Activated T-helper 1 cell treated with anti-CD3 and anti-CD28 coated beads, Interleukin-12 subunit alpha, Interleukin-12 subunit beta, Interleukin-2, Interleukin-4 antibody, amounts not matched to agents 30 ng/mL and 10 ng/mL and 1 ng/mL, durations not matched to agents 14 hours and 24 hours and 36 hours (primary cell): ENCODE measurements at places on chromosomes 16 and 17. TPM values are rescaled to one million over a fixed set of nuclear protein-coding genes. Genes with fewer than 3 reads are reported as not detected.

DNA sequence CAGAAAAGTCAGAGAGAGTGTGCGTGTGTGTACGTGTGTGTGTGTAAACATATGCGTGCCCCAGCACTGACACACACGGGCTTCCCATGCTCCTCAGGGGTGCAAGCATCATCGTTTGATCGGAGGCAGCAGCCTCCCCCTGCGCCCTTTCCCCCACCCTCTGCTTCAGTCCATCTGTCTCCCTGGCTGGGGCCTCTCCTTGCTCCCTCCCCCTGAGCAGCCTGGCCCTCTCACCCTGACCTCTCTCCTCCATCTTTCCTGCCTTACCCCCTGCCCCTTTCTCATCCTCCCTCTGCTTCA is 4.4 kb downstream of the STX1B start:
- no peak overlapping the region for H3K4me3 ChIP-seq
- H3K36me3 ChIP-seq, result no peaks in the 10 kb centered on the region
- no peak overlapping the region for H3K27ac ChIP-seq
- DNase-seq, result no peak
- H3K4me1 ChIP-seq, result peaks cover 5% of the 10 kb centered on the region

DNA sequence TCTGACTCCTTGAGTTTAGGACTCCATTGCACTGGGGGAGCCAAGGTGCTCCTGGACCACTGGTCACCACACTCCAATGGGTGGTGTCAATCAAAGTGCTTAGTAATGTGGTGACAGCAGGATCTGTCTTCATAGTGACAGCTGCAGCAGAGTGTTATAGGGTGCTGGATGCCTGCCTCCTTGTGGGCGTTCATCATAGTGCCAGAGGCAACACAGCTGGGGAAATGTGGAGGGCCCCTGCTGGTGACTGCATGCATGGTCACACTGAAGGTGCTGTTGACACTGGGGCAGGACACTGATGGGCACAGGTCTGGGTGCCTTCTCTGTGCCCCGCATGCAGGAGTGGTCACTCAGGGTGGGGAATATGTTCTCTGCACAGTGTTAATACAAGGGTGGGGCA is 177.5 kb upstream of the CDH8 start:
- no peaks in the 10 kb centered on the region for H3K36me3 ChIP-seq
- H3K27me3 ChIP-seq, result no peaks in the 10 kb centered on the region
- no peak for DNase-seq
- no peak overlapping the region for H3K27ac ChIP-seq
- H3K4me3 ChIP-seq, result no peak overlapping the region
- no peaks in the 10 kb centered on the region for H3K4me1 ChIP-seq

- H3K27ac ChIP-seq, result peak overlapping the region; percentile 6
- DNase-seq, result no peak
- H3K36me3 ChIP-seq, result peaks cover 40% of the 10 kb centered on the region
- H3K27me3 ChIP-seq, result peaks cover 10% of the 10 kb centered on the region
These were observed 16.1 kb downstream of the CCR7 start for GRCh38 chr17:40548982-40549685.

DNA sequence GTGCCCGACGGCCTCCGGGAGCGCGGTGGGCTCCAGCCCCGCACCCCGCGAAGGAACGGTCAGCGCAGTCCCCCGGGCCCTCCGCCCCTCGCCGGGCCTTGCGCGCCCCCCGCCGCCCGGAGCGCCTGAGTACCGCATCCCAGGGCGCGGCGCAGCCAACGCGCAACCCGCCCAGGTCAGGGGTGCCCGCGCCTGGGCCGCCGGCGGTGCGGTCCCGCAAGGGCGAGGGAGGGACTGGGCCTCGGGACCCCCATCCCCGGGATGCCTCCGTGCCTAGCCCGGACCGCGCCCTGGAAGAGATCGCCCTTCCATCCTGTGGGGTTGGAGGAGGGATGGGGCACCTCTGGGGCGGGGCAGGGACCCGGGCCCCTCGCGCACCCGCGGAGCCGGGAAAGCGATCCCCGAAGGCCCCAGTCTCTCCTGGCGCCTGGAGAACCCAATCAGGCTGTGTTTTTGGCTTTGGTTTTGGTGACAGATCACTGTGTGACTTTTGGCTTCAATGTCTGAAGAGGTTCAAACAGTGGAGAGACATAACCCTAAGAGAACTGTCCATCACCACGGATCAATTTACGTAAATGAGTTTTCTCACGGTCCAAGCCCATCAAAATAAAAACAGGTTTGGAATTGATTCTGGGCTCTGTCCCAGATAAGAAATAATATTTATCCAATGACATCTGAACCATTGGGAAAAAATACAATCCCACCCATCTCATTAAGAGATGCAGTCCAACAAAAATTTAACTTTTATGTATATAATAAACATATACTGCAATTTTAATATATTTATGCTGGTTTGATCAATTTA is 17.8 kb downstream of the ENPP7 start:
- H3K4me3 ChIP-seq, result no peak overlapping the region
- no peak for DNase-seq
- peaks cover 11% of the 10 kb centered on the region for H3K4me1 ChIP-seq
- no peaks in the 10 kb centered on the region for H3K36me3 ChIP-seq
- peaks cover 41% of the 10 kb centered on the region for H3K27me3 ChIP-seq

DNA sequence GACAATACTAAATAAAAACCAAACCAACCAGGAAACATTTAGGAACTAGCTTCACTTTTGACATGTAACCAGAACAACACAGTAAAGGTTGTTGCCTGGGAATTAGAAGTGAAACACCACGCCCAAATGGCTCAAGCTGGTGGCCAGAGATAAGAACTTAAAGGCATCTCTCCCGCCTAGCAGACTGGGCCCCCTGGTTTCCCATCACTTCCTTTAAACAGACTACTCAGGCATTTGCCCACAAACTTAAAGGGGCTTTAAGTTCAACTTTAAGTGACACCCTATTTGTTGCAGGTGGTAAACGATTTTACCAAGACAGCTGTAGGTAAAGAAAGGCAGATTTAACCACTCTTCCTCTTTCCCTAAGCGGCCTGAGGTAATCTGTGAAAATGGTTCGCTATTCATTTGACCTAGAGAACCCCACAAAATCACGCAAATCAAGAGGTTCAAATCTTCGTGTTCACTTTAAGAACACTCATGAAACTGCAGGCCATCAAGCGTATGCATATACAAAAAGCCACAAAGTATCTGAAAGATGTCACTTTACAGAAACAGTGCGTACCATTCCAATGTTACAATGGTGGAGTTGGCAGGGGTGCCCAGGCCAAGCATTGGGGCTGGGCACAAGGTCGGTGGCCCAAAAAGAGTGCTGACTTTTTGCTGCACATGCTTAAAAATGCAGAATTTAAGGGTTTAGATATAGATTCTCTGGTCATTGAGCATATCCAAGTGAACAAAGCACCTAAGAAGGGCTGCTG is 40.8 kb upstream of the BPTF start:
- H3K4me3 ChIP-seq, result no peak overlapping the region
- H3K4me1 ChIP-seq, result no peaks in the 10 kb centered on the region
- no peaks in the 10 kb centered on the region for H3K36me3 ChIP-seq
- no peak for DNase-seq

The HOXB5 gene
- total RNA-seq, result 0.10 TPM in 1 of 2 replicates, not detected in the other

The SLFN13 gene
- 32.2 and 32.7 TPM in 2 replicates for total RNA-seq

The IGSF6 gene
- total RNA-seq, result not detected in 2 replicates

The EMP2 gene
- not detected in 2 replicates for total RNA-seq
